Activated CD4-positive, CD25-positive, alpha-beta regulatory T cell (primary cell): ENCODE measurements at places on chromosomes 1 and 21.
A peak's percentile ranks its signal among the peaks of the same experiment; 100 is the strongest.

DNA sequence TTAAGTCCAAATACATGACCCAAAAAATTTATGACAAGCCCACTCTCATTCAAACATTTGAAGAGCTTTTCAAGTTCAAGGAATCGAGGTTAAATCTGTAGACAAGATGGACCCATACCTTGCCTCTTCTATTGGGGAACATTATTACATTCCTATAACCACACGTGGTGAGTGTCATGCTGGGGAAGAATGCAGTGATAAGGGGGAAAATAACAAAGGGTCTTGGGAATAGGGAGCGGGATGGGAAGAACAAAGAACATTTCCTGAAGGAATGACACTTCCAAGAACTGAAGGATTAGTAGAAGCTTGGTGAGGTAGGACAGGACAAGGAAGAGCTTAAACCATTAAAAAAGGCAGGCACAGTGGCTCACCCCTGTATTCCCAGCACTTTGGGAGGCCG lies 18.8 kb downstream of the PDZK1 start:
- DNase-seq = no peak

- peak; percentile 40 for DNase-seq
These were observed 1.7 kb downstream of the TOR1AIP1 start for GRCh38 chr1:179883745-179884138.

GRCh38 chr1:107147843-107148242 lies 7.0 kb downstream of the NTNG1 start:
- no peak for DNase-seq

- DNase-seq = no peak
These were observed 666 bp downstream of the PAFAH2 start for GRCh38 chr1:25996966-25997827.

- no peak for DNase-seq
These were observed 263.6 kb upstream of the USP24 start for GRCh38 chr1:55478742-55479141.

DNA sequence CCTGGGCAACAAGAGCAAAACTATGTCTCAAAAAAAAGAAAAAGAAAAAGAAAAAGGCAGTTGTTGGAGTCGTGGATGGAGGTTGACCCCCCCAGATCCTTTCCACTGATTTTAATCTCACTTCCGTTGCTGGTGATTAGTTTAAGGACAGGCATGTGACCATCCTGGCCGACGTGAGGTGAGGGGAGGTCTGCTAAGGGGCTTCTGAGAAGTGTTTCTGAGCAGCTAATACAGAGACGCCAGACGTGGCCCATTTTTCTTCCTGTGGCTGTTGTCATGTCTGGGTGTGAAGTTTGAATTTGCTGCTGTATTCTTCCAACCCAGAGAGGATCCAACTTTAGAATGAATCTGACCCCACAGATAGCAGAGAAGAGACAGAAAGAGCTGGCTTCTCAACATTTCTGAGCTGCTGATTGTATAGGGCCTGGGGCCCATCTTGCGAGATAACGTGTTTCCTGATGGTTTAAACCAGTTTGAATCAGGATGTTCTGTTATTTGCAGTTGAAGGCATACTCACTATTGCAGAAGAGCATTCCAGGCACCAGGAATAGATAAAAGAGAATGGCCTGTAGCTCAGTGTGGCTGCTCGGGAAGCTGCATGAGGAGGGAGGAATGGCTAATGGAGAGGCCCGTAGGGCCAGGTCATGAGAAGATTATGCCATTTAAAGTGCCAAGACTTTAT lies 22.8 kb upstream of the SSBP3 start:
- no peak for DNase-seq

GRCh38 chr1:150165622-150166612 lies 16.2 kb downstream of the PLEKHO1 start:
- DNase-seq = peak; percentile 7
